Temporal lobe (tissue), 4 donors: ENCODE measurements at places on chromosomes 7 and 10. TPM values are rescaled to one million over a fixed set of nuclear protein-coding genes. Genes with fewer than 3 reads are reported as not detected.

NME8 gene
- not detected for total RNA-seq

CALML5 gene
- not detected for total RNA-seq

ADAM22 gene
- 73.5 TPM for total RNA-seq

METTL27 gene
- total RNA-seq, result 0.49 TPM

CALML3 gene
- not detected for total RNA-seq

FEZF1 gene
- total RNA-seq, result 0.25 TPM

TOMM7 gene
- total RNA-seq, result 123 TPM

VWDE gene
- total RNA-seq, result 0.25 TPM

CTBP2 gene
- total RNA-seq, result 36.4 TPM
